ENCODE measurements at places on chromosomes 7 and 10.
A peak's percentile ranks its signal among the peaks of the same experiment; 100 is the strongest.

GRCh38 chr7:150627959-150628358 is 4.2 kb downstream of the GIMAP6 start:
- no peak for DNase-seq

DNA sequence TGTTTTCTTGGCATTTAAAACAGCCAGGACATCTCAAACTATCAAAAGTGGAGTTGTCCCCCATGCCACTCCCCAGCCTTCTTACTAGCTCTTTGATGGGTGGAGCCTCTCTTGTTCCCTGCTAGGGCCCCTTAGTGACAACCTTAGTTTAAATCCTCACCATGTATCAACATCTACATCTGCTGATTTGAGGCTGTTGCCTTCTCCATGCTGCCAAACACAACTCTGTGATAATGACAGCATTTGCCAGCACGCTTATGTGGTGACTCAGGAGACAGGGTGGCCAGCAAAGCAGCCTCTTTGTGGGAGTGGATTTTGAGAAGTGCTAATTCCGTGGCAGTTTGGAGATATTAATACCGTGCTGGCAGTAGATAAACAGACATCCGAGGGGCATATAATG is 145.4 kb downstream of the LRRC4 start:
- DNase-seq = peak; percentile 87

- no peak for DNase-seq
Measured at GRCh38 chr7:128807191-128807590, 15.4 kb downstream of the CCDC136 start.

GRCh38 chr10:49594594-49594993 is 15.5 kb upstream of the SLC18A3 start:
- DNase-seq = peak; percentile 67

DNA sequence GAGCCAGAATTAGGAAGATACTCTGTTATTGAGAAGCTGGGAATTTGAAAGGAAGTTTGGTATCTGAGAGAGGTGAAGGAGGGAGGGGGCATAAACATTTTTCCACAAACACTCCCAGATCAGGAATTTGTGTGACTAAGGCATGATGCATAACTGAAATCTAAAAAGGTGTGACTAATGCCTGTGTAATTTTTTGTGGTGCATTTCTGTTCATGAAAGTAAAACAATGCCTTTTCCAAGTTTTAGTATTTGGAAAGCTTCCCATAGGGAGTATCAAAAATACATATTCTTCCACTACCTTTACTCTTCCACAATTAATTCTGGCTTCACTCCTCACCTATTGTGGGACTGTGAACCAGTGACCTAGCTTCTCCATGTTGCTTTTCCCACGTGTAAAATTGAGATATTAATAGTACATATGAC is 56.4 kb upstream of the CAV2 start:
- no peak for DNase-seq

- DNase-seq = no peak
Measured at GRCh38 chr7:72187179-72187578, 225.0 kb downstream of the CALN1 start.

- no peak for DNase-seq
Measured at GRCh38 chr7:94823947-94824346, 83.4 kb upstream of the PPP1R9A start.

GRCh38 chr10:59585046-59585700 is 124.5 kb downstream of the SLC16A9 start:
- DNase-seq = no peak

DNA sequence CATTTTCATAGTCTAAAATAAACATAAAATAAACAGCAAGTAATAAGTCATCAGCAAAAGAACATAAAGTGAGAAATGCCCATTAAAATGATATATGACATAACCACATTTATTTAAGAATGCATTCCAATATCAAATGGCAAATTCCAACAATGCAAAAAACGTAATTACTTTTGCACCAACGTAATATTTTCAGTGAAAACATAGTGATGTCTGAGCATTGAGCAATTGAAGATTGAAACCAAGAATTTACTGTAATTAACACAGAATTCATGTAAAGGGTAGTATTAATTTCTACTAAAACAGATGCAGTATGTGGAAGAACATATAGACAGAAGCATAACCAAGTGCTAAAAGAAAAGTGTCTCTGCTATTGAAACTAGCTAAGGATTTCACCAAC is 123.0 kb upstream of the TNS3 start:
- no peak for DNase-seq

DNA sequence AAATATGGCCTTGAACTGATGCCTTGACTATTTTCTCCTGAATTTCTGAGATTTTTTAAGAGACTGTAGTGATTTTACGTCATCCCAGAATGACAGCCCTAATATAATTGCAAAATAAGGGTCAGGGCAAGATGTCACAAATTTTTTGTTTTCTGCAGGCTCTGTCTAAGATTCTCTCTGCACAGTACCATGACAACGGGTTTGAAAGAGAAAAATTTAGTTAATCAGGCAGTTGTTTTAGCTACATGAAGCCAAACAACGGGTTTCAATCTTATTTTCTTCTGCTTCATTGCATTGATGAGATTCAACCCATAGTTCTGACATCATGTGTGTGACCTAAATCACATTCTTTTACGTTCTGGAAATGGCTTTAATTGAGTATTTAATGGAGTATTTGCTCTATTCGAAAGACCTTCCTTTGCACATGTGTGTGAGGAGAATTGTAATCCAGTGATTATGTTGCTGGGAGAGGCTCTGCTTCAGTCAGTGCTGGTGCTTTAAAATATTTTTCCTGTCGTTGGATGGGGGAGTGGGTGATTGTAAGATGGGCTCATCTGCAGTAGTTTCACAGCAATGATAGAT is 118.0 kb upstream of the RHOBTB1 start:
- DNase-seq = no peak

- DNase-seq = no peak
Measured at GRCh38 chr10:34473174-34474008, 341.7 kb downstream of the PARD3 start.

DNA sequence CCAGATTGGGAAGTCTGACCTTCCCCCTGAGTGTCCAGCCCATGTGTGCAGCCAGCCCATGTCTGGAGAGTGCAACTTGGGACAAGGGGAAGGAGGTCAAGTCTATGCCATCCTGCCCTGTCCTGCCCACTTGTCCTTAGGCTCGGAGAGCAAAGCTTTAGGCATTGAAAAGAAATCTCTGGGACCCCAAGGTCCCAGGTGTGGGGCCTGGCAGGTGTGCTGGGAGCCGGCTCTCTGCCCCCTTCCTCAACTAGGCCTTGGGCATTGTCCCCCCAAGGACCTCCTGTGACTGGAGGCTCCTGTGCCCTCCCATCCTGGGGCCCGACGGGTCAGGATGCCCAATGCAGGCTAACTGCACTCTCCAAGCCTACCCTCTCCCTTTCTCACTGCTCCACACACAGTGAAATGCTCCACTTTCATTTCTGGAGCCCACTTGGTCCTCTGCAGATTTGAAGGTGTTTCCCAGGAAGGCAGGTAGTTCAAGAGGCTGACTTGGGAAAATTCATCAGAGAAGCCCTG is 124.7 kb downstream of the PTPN20 start:
- DNase-seq = no peak

DNA sequence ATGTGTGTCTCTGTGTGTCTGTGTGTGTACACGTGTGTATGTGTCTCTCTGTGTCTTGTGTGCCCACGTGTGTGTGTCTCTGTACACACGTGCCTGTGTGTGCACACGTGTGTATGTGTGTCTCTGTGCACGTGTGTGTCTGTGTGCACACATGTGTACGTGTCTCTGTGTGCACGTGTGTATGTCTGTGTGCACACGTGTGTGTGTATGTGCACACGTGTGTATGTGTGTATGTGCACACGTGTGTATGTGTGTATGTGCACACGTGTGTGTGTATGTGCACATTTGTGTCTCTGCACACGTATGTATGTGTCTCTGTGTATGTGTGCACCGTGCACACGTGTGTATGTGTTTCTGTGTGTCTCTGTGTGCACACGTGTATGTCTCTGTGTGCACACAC is 248.7 kb upstream of the SHH start:
- DNase-seq = no peak

- no peak for DNase-seq
Measured at GRCh38 chr10:58515291-58515941, 2.7 kb downstream of the BICC1 start.

GRCh38 chr10:71909399-71910083 is 54.7 kb upstream of the CHST3 start:
- no peak for DNase-seq

- peak; percentile 54 for DNase-seq
Measured at GRCh38 chr7:74202841-74203556, 6.8 kb upstream of the LAT2 start.

DNA sequence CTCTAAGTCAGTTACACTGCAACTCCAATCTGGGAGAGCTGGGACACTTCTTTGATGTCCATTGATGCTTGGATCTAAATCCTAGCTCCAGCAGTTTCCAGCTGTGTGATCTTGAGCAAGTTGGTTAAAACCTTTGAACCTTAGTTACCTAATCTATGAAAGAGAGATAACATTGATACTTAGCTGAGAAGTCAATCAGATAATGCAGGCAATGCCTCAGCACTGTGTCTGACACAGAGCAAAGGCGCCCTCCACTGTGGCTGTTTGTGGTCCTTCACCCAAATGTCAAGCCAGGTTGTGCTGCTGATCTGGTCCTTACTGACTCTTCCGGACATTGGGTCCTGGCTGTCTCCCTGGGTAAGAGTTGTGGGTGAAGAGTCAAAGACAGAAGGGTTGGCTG is 20.2 kb downstream of the DNTT start:
- no peak for DNase-seq

DNA sequence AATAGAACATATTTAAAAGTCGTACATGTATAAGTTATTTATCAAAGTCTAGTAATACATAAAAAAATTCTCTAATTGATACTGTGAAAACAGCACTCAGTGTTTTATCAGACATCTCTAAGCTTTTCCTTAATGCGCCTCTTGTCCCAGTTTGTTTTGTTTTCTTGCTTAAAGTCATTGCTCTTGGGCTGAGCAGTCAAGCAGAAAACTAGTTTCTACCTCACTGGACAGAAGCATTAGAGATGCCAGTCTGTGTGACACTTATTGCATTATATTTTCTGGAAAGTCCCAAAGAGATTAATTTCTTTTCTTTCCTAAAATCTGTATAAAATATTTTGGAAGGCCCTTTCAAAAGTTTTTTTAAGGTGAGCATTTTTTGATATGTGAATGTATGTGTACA is 236.2 kb downstream of the PCLO start:
- DNase-seq = no peak

DNA sequence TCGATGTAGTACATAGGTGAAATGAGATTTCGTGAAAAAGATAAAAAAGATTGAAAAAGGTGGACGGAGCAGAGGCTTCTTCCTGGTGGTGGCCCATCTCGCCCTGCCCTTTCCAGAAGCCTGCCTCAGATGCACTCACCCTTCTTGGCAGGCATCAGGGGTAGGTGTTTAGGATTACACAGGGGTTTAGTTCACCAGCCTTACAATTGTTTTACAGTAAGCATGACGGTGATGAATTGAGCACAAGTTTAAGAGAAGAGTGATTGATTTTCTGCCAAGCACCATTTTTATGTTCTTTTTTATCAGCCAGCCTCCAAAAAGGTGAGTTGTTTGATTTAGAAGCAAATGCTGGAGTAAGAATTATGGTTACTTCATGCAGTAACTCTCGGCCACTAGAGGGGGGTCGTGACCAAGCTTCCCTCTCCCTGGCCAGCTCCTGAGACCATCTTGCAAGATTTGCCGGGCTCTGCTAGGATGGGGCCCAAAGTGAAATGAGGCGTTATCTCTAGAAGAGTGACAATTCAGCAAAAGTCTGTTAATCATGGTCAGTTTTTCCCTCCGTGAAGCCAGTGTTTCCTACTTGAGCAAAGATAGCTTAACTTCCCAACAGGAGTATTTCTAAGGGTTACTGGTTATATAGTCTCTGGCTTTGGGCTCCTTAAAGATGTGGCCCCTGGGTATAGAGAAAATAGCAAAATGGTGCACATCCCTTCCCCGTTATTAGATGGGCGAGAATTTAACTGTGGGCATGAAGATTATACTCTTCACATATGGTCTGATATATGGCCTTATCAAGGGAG is 228.8 kb downstream of the BMPER start:
- DNase-seq = peak; percentile 19

DNA sequence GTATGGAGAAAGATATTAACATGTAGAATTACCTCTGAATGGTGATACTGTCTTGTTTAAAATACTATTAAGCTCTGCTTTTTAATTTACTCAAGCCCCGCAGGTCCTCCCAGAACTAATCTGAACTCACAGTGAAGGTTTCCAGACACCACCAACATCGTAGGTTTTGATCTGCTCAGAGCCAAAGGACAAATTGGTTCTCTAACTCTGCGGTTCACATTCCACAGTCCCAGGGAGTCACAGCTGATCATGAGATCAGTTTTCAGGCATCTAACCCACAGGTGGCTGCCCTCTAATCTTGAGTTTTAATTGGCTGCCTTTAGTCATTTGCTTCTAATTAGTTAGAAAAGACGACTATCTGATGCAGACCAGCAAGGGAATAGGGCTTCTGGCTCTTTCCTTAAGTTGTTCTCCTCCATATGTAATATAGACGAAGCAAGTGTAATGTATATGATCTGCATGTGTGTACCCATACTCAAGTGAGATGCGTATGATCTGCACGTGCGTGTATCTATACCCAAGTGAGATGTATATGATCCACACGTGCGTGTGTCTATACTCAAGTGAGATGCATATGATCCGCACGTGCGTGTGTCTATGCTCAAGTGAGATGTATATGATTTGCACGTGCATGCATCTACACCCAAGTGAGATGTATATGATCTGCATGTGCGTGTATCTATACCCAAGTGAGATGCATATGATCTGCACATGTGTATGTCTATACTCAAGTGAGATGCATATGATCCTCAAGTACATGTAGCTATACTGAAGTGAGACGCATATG is 331.5 kb upstream of the NPVF start:
- no peak for DNase-seq

DNA sequence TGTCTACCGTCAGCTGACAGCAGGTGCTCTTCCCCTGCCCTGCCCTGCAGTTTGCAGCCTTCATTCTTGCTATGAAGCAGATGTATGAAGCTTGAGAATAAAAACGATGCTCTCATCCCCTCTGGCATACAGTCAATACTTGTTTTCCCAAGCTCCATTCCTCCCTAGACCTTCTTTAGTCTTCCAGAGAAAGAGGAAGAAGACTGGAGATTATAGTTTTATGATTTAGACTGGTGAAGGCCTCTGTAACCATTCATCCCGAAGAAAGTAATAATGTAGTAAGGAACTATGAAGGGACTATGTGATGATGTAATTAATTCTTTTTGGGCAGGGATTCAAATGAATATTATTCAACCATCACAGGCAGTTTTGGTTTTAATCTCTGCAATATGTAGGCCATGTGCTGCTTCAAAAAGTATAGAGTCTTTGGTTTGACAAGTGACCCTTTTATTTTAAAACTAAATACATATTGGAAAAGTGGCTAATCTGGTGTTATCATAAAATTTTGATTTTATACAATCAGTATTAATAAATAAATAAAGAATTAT is 242.4 kb upstream of the KIAA1217 start:
- DNase-seq = no peak

DNA sequence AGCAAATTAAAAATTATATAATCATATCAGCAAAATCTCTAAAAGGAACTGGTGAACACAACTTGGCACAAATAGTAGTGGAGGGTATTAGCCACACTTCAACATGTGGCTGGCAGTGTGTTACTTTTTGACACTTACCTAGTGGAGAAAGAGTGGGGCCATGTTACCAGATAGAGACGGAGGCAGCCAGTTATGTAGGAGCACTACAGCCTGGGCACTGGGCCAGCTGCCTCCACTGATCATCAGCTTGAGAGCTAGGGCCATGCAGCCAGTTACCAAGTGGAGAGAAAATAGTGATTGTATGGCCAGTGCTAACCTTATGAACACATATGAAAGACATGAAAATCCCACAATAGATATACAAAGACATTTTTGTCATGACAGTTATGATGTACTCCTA is 243.1 kb downstream of the CTNNA3 start:
- DNase-seq = no peak

Data from erythroblast (primary cell).